ENCODE measurements at places on chromosomes 1 and 21.

- no peak for DNase-seq
Observed at GRCh38 chr1:193909406-193910082, 723.1 kb upstream of the B3GALT2 start.

GRCh38 chr1:227903061-227903521, 44.6 kb downstream of the WNT9A start:
- no peak for DNase-seq

DNA sequence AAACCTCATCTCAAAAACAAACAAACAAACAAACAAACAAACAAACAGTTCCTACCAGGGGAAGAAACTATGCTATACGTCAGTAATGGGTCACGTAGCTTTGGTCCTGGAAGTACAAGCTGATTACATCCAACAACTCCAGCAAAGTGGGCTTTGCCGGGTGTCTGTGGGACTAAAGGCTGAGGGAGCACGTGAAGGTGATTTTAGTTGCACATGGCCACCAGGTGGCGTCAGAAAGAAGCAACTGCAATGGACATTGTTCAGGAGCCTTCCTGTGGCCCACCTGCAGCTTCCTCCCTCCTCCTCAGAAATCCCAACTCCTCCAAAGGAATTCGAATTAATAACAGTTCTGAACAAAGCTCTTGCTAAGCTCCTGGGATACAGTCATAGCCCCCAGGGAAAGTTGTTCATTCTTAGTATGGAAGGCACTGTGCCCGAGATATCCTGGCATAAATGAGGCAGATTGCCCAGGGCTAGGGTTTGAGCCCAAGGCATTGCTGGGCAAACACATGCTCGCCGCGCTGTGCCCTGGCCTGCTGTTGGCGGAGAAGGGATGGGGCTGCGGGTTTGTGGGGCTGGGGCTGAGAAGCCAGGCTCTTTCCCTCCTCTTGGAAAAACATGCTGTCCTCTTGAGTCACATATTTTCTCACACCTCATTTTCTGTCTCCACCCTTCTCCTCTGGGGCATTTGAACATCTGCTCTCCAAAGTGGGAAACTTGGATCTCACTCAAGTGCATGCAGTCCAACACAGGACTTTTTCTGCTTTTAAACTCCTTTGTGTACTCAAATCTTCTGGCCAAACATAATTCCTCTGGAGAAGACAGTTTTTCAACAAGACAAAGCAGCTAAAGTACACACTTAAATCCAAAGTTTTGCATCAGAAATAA, 28.6 kb downstream of the AKNAD1 start:
- peak; percentile 24 for DNase-seq

DNA sequence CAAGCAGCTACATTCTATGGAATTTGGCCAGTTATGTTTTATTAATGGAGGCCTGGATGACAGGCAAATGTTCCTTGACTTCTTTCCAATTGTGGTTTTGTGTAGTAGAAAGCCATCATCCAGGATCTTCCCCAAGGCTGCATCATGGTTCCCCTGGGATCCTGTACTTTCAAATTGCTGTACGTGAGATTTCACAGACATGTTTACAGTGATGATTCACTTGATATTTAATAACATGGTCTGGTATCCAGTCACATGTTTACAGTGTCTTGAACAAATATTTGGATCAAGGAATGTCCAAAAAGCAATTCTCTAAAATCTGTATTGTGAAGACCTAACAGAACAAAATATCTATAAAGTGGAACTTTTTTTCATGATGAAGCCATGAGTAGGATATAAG, 68.3 kb upstream of the ST6GALNAC3 start:
- no peak for DNase-seq

GRCh38 chr1:96234299-96234698, 487.3 kb upstream of the PTBP2 start:
- no peak for DNase-seq

GRCh38 chr1:107965110-107965991, at the start of gene VAV3:
VAV3 (minus strand) TSS chr1:107965180; CDS start chr1:107964869, 311 bp downstream.
- peak; percentile 23 for DNase-seq

- no peak for DNase-seq
Observed at GRCh38 chr21:34878940-34879339, 170.2 kb downstream of the RUNX1 start.

DNA sequence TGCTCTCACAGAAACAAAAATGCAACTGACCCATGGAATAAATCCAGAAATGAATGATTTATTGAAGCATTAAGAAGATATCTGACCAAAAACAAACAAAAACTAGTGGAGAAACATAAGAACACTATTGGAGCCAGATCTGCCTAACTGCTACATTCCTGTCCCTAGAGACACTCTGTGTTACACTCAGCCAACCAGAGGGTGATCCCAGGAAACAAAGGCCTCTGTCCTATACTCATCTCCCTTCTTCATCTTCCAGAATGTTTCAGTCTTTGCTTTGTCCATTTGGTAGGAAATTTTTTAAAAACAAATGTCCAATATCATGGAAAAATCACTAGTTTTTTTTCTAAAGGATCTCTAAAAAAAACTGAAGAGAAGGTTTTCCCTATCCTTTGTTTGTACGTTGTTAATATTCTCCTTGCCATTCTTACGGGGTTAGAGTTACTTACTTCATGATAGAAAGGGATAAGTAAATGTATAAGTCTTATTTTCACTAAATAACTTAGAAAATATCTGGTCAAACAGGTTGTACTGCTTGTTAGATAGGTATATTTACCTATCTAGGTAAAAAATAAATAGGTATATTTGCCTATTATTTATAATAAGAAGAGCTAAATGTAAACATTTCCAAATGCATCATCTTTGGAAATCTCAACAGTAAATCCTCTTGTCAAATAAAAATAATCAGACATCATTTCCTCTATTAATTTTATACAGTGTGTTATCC, 59.1 kb downstream of the NME7 start:
- no peak for DNase-seq

DNA sequence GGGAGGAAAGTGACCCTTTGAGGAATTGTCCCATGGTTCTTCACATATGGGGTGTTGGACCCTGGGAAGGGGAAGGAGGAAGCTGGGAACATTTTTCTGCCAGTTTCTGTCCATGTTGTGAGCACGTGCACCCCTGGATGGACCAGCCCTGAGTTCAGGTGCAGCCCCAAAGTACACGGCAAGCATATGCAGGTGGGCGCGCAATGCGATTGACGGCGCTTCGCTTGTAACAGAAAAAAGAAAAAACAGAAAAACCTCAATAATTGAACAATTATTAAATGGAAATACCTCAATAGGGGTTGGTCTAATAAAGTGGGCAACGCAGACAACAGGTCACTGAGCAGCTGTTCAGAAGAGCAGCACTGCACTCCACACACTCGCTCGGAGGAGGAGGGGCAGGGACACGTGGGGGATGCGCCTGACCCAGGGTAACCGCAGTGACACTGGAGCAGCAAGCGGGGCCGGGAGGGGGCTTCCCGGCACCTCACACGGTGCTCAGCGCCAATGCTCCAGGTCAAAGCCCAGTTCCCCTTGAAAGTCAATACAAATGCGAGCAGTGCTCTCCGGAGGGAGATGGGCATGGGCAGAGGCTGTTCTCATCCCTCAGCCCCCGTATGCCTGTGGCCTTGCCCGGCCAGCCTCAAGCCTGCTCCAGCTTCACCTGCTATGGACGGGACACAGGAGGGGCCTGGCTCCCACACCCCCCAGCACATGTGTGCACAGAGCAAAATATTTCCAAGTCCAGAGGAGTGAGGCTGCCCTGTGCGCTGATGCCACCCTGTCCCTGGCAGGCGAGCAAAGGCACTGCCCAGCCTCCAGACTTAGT, 6.6 kb upstream of the ACTRT2 start:
- DNase-seq, result no peak

DNA sequence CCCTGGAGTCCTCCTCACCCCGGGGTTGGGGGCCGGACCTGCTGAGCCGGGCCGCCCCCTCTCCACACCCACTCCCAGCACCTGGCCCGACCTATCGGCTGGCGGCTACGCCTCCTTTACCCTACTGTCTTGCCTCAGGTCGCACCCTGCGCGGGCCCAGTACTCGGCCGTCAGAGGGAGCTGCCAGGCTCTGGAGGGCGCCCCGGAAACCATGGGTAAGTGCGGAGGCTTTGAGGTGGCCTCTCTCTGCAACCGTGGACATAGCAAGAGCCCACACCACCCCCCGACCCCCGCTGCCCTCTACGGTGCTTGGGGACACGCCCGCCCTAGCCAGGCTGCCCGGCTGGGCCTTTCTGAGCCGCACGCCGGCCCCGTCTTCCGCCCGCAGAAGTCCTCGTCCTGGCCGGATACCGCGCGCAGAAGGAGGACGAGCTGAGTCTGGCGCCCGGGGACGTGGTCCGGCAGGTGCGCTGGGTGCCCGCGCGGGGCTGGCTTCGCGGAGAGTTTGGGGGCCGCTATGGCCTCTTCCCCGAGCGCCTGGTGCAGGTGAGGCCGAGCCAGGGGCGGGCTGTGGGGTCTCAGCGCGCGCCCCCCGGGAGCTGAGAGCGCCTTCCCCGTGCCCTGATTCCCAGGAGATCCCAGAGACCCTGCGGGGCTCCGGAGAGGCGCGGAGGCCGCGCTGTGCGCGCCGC, at the start of gene SH3D21:
SH3D21 (plus strand) TSS at position 159 of the 692 bp plus-strand sequence; CDS start at position 212, 53 bp downstream.
- DNase-seq, result no peak

GRCh38 chr1:55717111-55717510, 501.9 kb upstream of the USP24 start:
- DNase-seq, result no peak

GRCh38 chr1:28031173-28031572, 57.2 kb downstream of the EYA3 start:
- DNase-seq, result no peak

DNA sequence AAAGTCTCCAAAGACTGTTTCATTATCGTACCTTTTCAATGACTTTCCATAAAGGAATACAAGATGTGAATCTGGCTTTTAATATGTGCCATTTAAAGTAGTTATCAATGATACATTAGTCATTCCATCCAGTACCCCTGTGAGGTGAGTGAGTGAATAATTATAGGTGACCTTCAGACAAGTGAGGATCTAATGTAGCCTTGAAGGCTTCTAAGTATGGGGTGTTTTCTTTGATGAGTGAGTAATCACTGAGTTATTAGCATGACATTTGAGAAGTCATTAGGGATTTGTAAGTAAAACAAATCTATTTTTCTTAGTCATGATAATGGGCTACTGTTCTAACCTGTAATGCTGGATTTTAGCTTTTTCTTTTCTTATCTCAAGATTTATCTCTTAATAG, 831.4 kb downstream of the ADGRL2 start:
- no peak for DNase-seq

- no peak for DNase-seq
Observed at GRCh38 chr1:29901624-29902325, 665.5 kb downstream of the PTPRU start.

DNA sequence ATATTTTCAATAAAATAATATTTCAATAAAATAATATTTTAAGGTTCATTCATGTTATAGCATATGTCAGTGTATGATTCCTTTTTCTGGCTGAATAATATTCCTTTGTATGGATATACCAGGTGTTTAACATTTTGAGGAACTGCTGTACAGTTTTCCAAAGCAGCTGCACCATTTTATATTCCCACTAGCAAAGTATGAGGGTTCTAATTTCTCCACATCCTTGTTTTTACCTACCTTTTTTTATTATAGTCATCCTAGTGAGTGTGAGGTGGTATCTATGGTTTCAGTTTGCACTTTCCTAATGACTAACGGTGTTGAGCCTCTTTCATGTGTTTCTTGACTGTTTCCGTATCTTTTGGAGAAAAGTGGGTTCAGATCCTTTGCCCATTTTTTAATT, 5.2 kb downstream of the DEGS1 start:
- no peak for DNase-seq

- DNase-seq, result no peak
Observed at GRCh38 chr1:244316407-244316806, 135.3 kb downstream of the ADSS2 start.

GRCh38 chr1:177975588-177976495, 6.0 kb upstream of the SEC16B start:
- DNase-seq, result no peak

DNA sequence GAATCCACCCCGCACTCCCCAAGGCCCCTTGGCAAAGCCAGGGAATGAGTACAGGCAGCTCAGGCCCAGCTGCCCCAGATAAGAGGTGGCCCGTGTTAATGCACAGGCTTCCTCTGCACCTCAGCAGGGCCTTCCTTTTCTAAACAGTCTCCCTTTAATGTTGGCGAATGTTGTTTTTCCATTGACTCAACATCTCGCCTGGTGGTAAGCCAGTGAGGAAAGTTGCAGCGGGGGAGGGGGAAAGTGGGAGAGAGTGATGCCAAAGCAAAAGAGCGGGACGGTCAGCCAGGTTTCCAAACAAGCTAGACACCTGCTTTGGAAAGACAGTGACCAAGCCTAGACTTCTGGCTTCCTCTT, 10.3 kb upstream of the PROX1 start:
- DNase-seq, result no peak

GRCh38 chr1:115632251-115633026, 9.3 kb upstream of the VANGL1 start:
- DNase-seq, result no peak

GRCh38 chr1:237650809-237651208, 239.9 kb downstream of the ZP4 start:
- no peak for DNase-seq

DNA sequence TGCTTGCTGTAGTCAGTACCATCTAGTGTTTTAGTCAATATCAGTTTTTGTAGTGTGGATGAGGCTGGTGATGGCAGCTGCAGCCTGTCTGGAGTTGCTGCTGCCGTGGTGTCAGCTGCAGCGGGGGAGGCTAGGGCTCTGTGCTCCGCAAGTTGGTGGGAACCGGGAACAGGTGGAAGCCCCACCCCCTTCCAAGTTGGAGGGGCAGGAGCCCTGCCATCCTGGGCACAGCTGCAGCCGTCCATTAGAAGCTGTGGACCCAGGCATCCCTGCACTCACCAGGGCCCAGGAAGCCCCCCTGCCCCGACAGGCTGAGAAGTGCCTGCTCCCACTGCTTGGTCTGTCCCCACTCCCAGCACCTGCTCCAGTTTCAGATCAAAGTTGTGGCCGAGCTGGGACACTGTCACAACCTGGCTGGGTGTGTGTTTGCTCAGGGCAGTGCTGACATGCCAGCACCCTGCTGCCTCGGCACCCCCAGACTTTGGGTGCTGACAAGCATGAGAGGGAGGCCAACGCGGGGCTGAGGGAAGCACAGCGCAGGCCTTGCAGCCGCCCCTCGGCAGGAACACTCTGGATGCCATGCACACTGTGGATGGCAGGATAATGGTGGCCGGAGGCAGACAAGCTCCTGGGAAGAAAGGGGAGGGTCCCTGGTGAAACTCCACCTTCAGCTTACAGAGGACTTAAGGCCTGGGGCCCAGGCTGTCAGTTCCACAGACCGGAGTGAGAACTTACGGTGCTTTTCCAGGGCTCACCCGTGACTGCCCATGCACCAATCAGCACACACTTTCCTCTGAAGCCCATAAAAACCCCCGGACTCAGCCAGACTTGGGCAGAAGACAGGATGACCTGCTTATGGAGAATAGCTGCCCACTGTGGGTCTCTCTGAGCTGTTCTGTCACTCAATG, 86.9 kb downstream of the ADARB1 start:
- DNase-seq, result no peak

GRCh38 chr1:219152751-219153150, 20.9 kb upstream of the LYPLAL1 start:
- DNase-seq, result no peak

DNA sequence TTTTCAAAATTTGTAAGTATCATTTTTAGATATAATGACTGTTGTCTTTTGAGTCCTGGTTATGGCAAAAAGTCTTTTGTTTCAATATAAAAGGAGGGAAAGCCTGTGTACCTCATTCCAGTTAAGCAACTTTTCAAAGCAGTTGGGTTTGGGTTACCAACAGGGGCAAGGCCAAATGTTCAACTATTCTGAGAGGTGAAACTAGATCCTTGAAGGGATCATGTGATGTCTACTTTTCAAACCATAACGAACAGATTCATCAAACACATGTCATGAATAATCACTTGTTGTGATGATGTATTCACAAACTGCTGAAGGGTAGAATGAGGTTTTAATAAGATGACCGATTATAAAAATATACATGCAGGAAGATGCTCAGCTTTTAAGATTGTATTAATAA, 171.3 kb downstream of the HHAT start:
- DNase-seq, result no peak

- no peak for DNase-seq
Observed at GRCh38 chr1:159121526-159121925, 45.0 kb upstream of the AIM2 start.
